Neural progenitor cell (in vitro differentiated cells): ENCODE measurements at places on chromosomes 6 and 20. TPM values are rescaled to one million over a fixed set of nuclear protein-coding genes. Genes with fewer than 3 reads are reported as not detected.

The PXMP4 gene
- total RNA-seq, result 3.5 and 6.1 TPM in 2 replicates

The TLDC2 gene
- 2.4 and 3.8 TPM in 2 replicates for total RNA-seq

The THBD gene
- 0.06 and 0.15 TPM in 2 replicates for total RNA-seq

- H3K27me3 ChIP-seq, result no peaks in the 10 kb centered on the region
- H3K4me3 ChIP-seq, result no peak overlapping the region
- H3K27ac ChIP-seq, result no peak overlapping the region
- DNase-seq, result no peak
- no peaks in the 10 kb centered on the region for H3K4me1 ChIP-seq
- no peaks in the 10 kb centered on the region for H3K36me3 ChIP-seq
Measured at GRCh38 chr20:43066125-43066524, 123.6 kb downstream of the PTPRT start.

- H3K27ac ChIP-seq, result no peak overlapping the region
- DNase-seq, result no peak
- peaks cover 10% of the 10 kb centered on the region for H3K4me1 ChIP-seq
- H3K4me3 ChIP-seq, result no peak overlapping the region
- no peaks in the 10 kb centered on the region for H3K27me3 ChIP-seq
- H3K36me3 ChIP-seq, result no peaks in the 10 kb centered on the region
Measured at GRCh38 chr6:34527751-34528670, 28.1 kb downstream of the SPDEF start.

DNA sequence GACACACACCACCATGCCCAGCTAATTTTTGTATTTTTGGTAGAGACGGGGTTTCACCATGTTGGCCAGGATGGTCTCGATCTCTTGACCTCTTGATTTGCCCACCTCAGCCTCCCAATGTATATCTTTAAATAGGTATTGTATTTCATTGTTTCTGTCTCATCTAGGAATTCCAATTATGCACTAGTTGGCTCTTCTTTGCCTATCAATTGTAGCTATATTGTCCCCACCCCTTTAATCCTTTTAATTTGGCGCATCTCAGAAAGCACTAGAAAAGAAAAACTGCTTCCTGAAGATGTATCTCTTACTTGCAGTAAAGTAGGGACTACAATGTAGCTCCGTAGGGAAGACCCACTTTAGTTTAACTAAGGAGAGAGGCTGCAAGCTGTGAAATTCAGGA is 10.5 kb upstream of the MAVS start:
- H3K27ac ChIP-seq, result no peak overlapping the region
- no peak for DNase-seq
- no peak overlapping the region for H3K4me3 ChIP-seq
- H3K27me3 ChIP-seq, result no peaks in the 10 kb centered on the region

- H3K4me1 ChIP-seq, result peaks cover 33% of the 10 kb centered on the region
- H3K27me3 ChIP-seq, result no peaks in the 10 kb centered on the region
- peak overlapping the region; percentile 91 for H3K4me3 ChIP-seq
Measured at GRCh38 chr6:127267646-127268625, 1.3 kb downstream of the RNF146 start.

DNA sequence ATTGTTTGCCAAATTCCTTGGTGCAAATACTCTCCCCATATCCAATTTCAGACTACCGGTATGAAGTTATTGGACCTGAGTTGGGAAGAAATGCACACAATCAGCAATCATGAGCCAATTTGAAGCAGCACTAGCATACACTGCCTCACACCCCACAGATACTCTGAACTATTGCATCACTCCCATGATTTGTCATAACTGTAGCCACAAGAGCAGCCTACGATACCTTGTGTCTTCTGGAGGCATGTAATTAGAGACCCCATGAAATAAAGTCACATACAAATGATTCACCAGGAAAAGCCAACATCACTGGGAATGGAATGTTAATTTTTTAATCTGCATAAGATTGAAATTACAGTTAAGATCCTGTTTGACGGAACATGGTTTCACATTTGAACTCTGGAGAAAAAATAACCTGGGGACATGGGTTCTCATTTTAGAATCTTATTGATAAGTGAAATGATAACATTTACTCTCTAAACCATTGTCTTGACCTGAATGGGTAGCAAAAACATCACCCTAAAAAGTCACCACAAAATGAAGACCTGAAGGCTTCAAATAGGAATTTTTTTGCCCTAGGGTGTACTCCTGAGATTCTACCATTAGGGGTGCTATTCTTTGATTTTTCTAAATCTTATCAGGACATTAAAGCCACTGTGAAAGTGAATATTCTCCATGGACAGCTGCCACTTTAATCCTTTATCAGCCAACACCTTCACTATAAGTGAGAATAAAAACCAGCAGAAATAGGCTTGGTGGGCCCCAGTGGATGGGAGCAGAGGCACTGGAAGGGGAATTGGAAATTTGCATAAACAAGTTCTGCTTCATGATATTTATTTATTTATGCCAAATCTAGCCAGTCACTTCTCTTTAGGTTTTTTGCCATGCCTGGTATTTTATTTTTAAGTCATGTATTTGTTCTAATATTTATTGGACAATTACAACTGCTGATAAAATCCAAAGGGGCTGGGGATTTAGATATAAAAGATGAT is 34.5 kb upstream of the HBS1L start:
- peak; percentile 18 for DNase-seq
- H3K4me1 ChIP-seq, result no peaks in the 10 kb centered on the region
- H3K36me3 ChIP-seq, result no peaks in the 10 kb centered on the region
- no peak overlapping the region for H3K27ac ChIP-seq
- H3K4me3 ChIP-seq, result no peak overlapping the region

- H3K4me3 ChIP-seq, result peak within 1 kb of the TSS; percentile 89
- H3K27ac ChIP-seq, result no peak within 1 kb of the TSS
- no peaks in the 10 kb centered on the region for H3K36me3 ChIP-seq
- DNase-seq, result peak; percentile 89
- peaks cover 7% of the 10 kb centered on the region for H3K4me1 ChIP-seq
Measured at GRCh38 chr6:119078376-119079282, at the start of gene FAM184A. TSS of gene FAM184A (minus strand) at chr6:119078664. CDS start at chr6:119078299, 365 bp downstream.

GRCh38 chr6:84785671-84786070 is 21.3 kb upstream of the TBX18 start:
- no peak overlapping the region for H3K4me3 ChIP-seq
- peaks cover 58% of the 10 kb centered on the region for H3K27me3 ChIP-seq
- no peak for DNase-seq
- H3K4me1 ChIP-seq, result no peaks in the 10 kb centered on the region

- no peaks in the 10 kb centered on the region for H3K36me3 ChIP-seq
- H3K27ac ChIP-seq, result no peak overlapping the region
- H3K4me3 ChIP-seq, result no peak overlapping the region
- no peaks in the 10 kb centered on the region for H3K27me3 ChIP-seq
Measured at GRCh38 chr6:68876792-68877493, 241.9 kb downstream of the ADGRB3 start.

DNA sequence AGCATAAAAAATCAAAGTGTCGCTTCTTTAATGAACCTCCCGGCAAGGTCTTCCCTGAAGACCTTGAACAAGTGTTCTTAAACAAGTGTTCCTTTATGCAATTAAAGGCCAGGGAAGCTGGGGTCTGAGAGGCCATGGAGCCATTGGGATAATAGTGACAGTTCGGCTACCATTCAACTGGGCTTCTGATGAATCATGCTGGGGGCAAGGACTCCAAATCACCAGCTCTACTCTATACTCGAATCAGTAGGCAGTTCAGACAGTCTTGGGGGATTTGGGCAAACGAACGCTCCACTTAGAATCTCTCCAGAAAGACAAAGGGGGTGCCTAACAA is 34.7 kb upstream of the EZR start:
- no peaks in the 10 kb centered on the region for H3K36me3 ChIP-seq
- DNase-seq, result no peak
- peaks cover 10% of the 10 kb centered on the region for H3K27me3 ChIP-seq
- no peak overlapping the region for H3K4me3 ChIP-seq
- peaks cover 15% of the 10 kb centered on the region for H3K4me1 ChIP-seq
- no peak overlapping the region for H3K27ac ChIP-seq

GRCh38 chr6:94894300-94894699 is 683.0 kb upstream of the MANEA start:
- H3K36me3 ChIP-seq, result no peaks in the 10 kb centered on the region
- no peak overlapping the region for H3K4me3 ChIP-seq
- no peaks in the 10 kb centered on the region for H3K27me3 ChIP-seq

DNA sequence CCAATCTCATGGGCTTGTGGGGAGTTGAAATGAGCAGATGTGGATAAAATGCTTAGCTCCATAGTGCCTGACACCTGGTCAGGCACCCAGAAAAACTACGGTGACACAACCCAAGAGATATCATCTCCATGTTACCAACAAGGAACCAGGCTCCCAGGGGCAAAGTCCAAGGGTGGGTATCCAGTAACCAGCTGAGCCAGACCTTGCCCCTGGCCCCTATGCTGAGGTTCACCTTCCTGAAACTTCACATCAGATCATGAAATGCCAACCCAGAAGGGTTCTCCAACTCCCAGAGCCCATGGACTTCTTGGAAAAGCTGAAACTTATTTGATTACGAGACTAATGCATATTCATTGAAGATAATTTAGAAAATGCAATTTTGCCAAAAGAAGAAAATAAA is 141.8 kb upstream of the KCNG1 start:
- no peaks in the 10 kb centered on the region for H3K36me3 ChIP-seq
- no peak overlapping the region for H3K27ac ChIP-seq
- H3K4me3 ChIP-seq, result no peak overlapping the region
- DNase-seq, result no peak
- no peaks in the 10 kb centered on the region for H3K27me3 ChIP-seq
- H3K4me1 ChIP-seq, result no peaks in the 10 kb centered on the region

- H3K36me3 ChIP-seq, result no peaks in the 10 kb centered on the region
- peaks cover 11% of the 10 kb centered on the region for H3K27me3 ChIP-seq
- H3K27ac ChIP-seq, result no peak overlapping the region
- H3K4me3 ChIP-seq, result no peak overlapping the region
Measured at GRCh38 chr20:22686097-22686496, 101.7 kb upstream of the FOXA2 start.

- no peaks in the 10 kb centered on the region for H3K36me3 ChIP-seq
- peaks cover 18% of the 10 kb centered on the region for H3K27me3 ChIP-seq
- DNase-seq, result peak; percentile 17
- H3K27ac ChIP-seq, result no peak overlapping the region
- peaks cover 21% of the 10 kb centered on the region for H3K4me1 ChIP-seq
Measured at GRCh38 chr6:43893073-43893472, 123.1 kb downstream of the VEGFA start.

GRCh38 chr6:68757821-68758220 is 122.7 kb downstream of the ADGRB3 start:
- H3K4me1 ChIP-seq, result no peaks in the 10 kb centered on the region
- no peaks in the 10 kb centered on the region for H3K27me3 ChIP-seq
- H3K27ac ChIP-seq, result no peak overlapping the region
- H3K36me3 ChIP-seq, result no peaks in the 10 kb centered on the region
- DNase-seq, result no peak

GRCh38 chr6:52555518-52556233 is 21.2 kb downstream of the TRAM2 start:
- H3K27me3 ChIP-seq, result no peaks in the 10 kb centered on the region
- no peak for DNase-seq
- H3K36me3 ChIP-seq, result no peaks in the 10 kb centered on the region
- H3K27ac ChIP-seq, result no peak overlapping the region
- peaks cover 50% of the 10 kb centered on the region for H3K4me1 ChIP-seq
- H3K4me3 ChIP-seq, result no peak overlapping the region

- H3K4me3 ChIP-seq, result no peak overlapping the region
- H3K4me1 ChIP-seq, result no peaks in the 10 kb centered on the region
- H3K27ac ChIP-seq, result no peak overlapping the region
- peaks cover 15% of the 10 kb centered on the region for H3K36me3 ChIP-seq
- DNase-seq, result no peak
Measured at GRCh38 chr6:18165751-18166150, 10.5 kb downstream of the KDM1B start.
